ENCODE measurements at places on chromosomes 7 and 10.

DNA sequence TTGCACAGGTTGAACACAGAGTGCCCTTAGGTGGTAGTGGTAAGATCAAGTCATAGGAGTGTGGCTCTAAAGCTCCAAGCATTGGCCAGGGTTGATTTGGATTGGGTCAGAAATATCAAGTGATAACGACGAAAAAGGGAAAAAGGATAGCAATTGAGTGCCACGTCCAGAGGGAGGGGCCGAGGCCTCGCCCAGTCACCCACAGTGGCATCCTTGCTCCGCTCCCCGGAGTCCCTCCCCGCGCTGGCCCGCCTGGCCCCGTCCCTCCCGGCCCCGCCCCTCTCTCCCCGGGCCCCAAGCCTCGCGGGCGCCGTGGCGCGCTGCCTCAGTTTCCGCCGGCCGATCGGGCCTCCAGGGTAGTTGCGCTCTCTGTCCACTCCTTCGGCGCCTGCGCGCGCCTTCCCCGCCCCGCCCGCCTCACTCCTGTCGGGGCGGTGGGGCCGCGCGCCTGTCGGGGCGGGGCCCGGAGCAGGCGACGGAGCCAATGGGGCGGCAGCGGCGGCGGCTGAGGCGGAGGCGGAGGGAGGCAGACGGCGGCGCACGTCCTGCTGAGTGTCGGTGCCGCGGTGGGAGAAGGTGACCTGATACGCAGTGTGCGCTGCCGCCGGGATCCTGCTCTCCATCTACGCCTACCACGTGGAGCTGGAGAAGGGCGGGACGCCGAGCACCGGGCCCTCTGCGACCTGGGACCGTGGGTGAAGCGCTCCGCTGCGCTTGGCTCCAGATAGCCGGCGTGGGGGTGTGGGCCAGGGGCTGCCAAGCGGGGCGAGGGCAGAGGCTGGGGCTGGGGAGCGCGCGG is 209.1 kb upstream of the ZNF722 start:
- no peak for DNase-seq

- DNase-seq, result no peak
Observed at GRCh38 chr7:143384148-143384547, 3.0 kb downstream of the ZYX start.

DNA sequence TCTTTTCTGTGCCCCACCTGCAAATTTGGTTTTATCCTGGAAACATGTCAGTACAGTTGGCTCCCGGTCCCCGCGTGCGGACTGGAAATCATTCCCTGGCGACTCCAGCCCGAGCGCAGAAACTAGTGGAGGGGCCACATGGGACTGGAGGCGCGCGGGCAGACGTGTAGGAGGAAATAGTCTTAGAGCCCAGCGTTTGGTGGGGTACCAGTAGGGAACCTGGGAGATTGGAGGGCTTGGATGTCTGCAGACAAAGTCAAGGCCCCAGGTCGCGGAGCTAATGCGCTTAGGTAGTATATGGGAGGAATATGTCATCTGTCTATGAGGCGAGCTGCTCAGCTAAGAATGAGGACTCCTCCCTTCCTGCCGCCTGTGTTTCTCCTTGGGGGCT is 1.3 kb downstream of the GALNT17 start:
- DNase-seq, result no peak

- no peak for DNase-seq
Observed at GRCh38 chr7:2812831-2813230, 31.3 kb downstream of the GNA12 start.

DNA sequence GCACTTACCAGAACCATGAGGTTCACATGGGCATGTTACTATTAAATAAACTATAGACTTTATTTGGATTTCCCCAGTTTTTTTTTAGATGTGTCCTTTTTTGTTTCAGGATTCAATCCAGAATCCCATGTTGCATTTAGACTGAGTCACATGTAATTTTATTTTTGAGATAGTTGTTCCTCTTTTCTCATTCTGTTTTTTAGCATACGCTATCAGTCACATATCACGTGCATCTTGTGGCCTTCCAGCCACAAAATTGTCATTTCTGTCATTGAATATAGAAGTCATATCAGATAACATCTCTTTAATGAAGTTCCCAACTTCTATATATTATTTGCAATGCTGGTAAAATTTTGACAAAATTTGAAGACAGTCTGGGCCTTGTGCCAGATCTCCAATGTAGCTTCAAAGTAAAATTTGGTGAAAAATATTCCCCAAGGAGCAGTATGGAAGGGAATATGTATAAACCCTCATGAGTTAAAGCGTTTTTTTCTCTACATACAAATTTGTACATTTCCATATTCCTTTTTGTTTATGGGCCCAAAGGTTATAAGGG is 132.3 kb upstream of the MKI67 start:
- DNase-seq, result no peak
